CD4-positive, alpha-beta T cell treated with Interleukin-15 for 4 hours (primary cell): ENCODE measurements at places on chromosomes 1 and 21.

DNA sequence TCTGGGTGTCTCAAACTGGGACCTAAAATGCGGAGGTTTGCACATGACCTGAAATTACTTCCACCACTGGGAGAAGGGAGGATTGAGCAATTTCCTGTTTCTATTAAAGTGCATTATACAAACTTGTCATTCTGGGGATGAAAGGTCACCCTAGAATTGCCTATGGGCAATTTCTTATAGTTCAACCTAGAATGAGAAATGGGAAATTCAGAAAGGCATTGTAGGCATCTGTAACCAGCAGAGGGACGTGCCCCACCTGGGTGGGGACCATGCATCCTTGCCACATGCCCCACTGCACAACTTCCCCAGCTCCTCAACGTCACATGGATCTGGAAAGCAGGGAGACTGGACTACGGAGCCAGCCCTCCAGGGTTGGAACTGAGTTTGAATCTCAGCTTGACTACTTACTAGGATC lies 47.0 kb downstream of the MRPL39 start:
- DNase-seq: no peak

DNA sequence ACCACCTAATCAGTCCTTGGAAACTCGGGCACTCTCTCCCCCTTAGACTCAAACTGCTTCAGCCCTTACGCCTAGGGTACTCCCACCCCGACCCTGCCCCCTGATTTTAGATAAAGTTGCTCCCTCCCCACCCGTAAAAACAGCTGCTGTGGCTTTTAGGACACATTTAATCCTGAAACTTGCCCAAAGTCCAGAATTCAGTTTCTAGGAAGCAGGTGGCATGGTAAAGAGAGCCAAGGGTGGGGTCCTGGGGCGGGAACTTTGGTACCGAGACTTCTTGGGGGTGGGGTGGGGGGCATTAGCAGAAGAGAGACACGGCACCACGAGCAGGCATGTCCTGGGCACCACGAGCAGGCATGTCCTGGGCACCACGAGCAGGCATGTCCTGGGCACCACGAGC lies 52.4 kb downstream of the CASZ1 start:
- DNase-seq: no peak

- DNase-seq: no peak
Observed at GRCh38 chr1:27519331-27520258, 29.6 kb upstream of the WASF2 start.

GRCh38 chr1:241533326-241534115 lies 1.3 kb downstream of the KMO start:
- DNase-seq: no peak

- no peak for DNase-seq
Observed at GRCh38 chr1:119012383-119012782, 24.2 kb upstream of the TBX15 start.

DNA sequence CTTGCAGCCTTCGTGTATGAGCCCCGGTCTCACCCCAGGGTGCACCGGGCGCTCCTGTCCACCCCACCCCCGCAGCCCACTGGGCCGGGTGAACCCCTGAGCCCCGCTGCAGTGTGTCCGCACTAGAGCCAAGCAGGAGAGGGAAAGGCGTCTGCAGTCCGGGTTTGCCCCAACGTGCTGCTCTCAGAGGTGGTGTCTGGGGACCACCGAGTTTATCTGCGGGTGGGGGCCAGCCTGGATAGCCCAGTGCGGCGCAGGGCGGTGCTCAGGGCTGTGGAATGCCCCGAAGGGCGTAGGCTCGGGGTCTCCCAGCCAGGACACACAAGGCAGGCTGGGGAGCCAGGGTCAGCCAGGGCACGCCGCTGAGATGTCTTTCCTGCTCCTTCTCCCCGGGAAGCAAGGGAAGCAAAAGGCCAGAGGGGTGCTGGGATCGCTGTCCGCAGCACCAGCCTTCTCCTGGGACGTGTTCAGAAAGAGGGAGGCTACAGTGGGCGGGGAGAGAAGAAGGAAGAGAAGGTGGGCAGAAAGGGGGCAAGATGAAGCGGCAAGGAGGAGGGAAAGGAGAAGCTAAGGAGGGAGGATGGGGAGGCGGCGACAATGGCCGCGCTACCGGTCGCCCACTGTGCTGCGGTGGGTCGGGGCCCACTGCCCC lies 56.6 kb downstream of the MAB21L3 start:
- no peak for DNase-seq

GRCh38 chr1:226107471-226108460 lies 45.2 kb downstream of the H3-3A start:
- DNase-seq: no peak

DNA sequence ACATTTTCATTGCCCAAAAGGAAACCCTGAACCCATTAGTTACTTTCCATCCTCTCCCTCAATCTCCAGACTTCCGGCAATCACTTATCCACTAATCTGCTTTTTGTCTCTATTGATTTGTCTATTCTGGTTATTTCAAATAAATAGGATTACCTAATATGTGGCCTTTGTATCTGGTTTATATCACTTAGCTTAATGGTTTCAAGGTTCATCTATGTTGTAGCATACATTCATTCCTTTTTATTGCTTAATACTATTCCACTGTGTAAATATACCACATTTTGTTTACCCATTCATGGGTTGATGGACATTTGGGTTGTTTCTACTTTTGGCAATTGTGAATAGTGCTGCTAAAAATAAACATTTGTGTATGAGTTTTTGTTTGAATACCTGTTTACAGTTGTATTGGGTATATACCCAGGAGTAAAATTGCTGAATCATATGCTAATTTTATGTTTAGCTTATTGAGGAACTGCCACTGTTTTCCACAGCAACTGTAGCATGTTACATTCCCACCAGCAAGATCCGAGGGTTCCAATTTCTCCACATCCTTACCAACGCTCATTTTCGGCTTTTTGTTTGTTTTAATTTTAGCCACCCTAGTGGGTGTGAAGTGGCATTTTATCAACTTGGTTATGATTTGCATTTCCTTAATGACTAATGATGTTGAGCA lies 2.5 kb upstream of the SLC25A44 start:
- no peak for DNase-seq

DNA sequence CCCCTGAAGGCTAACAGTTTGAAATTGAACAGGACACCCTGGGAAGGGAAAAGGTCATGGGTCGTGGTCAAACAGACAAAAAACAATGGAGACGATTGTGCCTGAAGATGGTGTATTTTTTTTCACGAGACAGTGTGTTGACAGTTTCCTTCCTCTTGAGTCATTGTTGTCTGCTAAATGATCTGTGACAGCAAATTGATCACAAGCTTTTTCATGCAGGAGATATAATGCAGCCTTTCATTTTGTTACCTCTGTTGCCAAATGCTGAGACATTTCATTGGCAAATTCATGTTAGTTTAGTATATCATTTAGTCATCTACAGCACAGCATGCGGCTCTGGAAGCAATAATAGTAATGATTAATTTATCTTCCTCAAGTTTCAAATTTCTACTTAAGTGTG lies 27.7 kb downstream of the UBE2U start:
- DNase-seq: no peak

- DNase-seq: no peak
Observed at GRCh38 chr1:17684810-17685209, 70.3 kb upstream of the ACTL8 start.

DNA sequence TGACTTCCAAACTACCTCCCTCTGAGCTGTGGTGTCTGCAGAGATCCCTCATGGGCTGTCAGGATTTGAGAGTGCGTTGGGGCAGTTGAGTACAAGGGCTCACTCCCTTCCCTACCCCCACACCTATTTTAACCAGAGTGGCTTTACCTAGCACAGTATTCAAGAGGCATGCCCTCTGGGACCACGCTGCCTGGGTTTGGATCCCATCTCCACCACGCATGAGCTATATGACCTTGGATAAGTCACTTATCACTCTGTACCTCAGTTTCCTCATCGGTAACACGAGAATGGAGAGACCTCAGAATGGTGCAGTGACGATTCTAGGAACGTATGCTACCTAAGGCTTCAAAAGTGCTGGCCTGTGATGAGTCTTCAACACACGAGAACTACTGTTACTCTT lies 147.3 kb upstream of the WNT4 start:
- DNase-seq: no peak

DNA sequence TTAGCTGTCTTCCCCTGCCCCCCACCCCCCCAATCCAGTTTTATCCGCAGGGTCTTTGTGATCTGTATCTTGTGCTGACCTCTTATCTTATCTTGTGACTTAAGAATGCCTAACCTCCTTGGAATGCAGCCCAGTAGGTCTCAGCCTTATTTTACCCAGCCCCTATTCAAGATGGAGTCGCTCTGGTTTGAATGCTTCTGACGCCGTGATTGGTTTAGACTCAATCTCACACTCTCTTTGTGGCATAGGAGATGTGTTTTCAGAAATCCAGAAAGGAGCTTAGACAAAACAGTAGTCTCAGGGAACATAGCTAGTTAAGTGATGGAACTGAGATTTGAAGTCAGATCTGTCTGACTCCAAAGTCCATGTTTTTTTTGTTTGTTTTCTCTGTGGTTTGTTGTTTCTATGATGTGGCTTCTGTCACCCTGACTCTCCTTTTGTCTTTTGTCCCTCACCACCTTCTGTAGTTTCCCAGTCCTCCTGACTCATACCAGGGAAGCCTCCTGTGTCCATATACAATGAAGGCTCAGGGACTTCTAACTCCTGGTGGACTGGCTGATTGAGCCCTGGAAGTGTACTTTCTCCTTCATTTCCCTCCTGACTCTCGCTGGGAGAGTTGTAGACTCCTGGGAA lies 18.1 kb upstream of the USP24 start:
- no peak for DNase-seq

- no peak for DNase-seq
Observed at GRCh38 chr1:109876617-109877316, 33.9 kb upstream of the CSF1 start.

DNA sequence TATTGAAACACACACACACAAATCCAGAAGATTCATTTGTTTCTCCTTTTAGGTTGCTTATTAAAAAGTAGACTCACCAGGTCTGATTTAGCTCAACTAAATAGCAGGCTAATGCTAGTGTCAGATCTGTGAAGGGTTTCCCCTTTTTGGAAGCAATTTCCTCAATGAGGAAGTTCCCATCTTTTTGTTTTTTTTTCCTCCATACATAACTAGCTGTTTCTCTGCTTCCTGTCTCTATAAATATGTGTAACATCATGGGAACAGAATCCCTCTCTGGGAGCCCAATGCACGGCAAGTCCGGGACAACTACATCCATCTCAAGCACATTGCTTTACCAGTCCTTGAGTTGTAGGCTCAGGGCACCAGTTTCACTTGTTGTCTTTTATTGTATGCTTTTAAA lies 1421.1 kb downstream of the PLA2G4A start:
- no peak for DNase-seq

DNA sequence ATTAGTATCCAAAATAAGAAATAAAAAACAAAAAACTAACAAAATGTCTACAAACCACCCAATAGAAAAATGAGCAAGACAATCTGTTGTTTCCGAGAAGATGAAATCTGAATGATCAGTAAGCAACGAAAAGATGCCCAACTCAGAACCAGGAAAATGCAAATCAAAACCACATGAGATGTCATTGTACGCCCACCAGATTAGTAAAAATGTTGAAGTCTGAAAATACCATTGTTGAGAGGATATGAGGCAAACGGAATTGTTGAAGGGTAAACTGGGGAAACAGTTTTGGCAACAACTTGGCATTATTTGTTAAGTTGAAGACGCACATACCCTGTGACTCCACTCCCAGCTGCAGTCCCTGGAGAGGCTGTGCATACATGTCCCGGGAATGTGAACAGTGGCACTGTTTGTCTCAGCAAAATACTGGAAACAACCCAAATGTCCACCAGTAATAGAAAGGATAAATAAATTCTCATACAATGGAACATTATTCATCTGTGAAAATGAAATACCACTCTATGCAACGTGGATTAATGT lies 10.6 kb downstream of the ZBTB17 start:
- peak; percentile 36 for DNase-seq

GRCh38 chr21:36115138-36115730 lies 19.6 kb upstream of the CBR3 start:
- DNase-seq: no peak

GRCh38 chr1:25641931-25642573 lies 25.5 kb downstream of the MAN1C1 start:
- DNase-seq: peak; percentile 30

DNA sequence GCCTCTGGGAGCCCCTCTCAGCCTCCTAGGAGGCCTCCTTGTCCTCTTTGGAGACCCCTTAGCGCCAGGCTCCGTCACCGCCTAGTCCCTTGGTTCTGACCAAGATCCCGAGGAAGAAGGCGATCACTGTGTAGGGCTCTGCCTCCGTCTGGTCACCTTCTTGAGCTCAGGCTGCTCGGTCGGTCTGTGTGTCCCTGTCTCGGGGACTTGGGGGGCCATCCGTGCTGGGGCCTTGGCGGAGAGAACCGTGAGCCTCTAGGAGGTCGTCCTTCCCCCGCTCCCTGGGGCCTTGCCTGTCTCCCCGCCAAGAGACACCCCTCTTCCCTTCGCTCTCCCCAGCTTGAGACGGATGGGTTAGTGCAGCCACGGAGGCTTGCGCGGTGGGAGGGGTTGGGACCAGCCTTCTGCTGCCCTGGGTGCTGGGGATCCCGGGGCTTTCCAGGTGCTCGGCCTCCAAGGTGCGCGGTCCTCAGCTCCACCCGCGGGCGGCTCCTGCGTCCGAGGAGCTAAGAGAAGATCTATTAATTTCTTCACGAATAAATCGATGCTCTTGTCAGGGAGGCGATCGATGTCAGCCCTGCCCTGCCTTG lies 701 bp upstream of the INSRR start:
- no peak for DNase-seq

- no peak for DNase-seq
Observed at GRCh38 chr1:235211517-235211916, 50.5 kb upstream of the RBM34 start.

GRCh38 chr1:17125756-17126237 lies 6.5 kb upstream of the PADI2 start:
- DNase-seq: peak; percentile 73

DNA sequence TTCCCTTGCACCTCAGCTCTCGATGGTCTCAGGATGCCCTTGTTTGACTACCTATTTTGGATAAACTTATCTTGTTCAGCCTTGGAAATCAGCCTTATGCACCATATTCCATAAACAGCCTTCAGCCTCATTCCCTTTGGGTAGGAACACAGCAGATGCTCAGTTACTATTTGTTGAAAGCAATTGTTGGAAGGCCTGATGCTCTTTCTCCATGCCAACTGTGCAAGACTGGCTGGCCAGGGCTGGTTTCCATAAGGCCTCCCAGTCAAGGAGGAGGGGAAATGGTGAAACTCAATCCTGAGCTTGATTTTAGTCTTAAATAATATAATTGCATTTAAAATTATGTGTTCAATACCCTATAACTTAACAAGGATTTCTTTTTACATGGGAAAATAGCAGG lies 121.1 kb upstream of the DEPDC1 start:
- no peak for DNase-seq
